Breast epithelium (tissue), 4 donors: ENCODE measurements at places on chromosomes 11 and 22. TPM values are rescaled to one million over a fixed set of nuclear protein-coding genes. Genes with fewer than 3 reads are reported as not detected.

DNA sequence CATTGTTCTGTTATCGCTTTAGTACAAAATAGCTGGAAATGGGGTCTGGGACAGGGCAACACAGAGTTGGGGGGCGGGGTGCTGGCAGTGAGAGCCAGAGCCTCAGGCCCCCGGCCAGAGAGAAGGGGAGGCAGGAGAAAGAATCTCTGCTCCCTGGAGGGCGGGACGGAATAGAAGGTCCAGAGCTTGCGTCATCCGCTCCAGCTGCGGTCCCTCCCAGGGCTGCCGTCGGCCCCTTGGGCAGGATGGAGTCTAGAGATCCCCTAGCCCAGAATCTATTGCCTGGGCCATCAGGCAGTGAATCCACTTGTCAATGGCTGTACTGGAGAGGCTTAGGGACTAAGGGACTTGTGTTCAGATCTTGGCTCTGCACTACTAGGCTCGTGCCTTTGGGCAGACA is 5.0 kb downstream of the TP53I11 start:
- no peak overlapping the region for H3K27ac ChIP-seq
- H3K36me3 ChIP-seq, result no peaks in the 10 kb centered on the region
- H3K4me1 ChIP-seq, result peaks cover 8% of the 10 kb centered on the region
- no peak overlapping the region for H3K4me3 ChIP-seq

DNA sequence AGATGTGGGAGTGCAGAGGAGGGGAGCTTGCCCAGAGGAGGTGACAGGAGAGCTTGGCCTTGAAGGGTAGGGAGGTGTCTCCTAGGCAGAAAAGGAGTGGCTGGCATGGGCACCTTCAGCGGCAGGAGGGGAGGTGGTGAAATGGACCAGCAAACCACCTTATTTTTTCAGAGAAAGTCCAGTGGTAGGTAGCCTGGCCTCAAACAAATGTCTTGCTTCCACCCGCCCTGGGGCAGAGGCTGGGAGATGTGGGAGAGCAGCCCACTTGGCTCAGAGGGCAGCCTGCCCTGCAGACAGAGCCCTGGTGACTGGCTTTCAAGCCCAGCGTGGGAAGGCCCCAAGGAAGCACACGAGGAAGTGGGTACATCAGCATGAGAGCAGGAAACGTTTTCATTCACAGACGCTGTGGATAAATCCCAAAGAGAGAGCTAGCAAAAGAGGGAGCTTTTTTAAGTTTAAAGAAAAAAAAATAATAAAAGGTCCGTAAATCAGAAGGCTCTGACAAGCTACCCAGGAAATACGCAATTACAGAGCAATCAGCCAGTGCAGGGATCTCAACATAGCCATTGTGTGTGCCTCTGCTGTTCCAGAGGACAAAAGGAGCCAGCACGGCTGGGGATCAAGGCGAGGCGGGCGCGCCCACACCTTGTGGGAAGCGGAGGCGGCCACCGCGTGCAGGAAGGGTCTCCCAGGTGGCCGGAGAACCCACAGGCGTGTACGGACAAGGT is 238.7 kb upstream of the PLET1 start:
- no peak for DNase-seq
- H3K36me3 ChIP-seq, result no peaks in the 10 kb centered on the region
- H3K27me3 ChIP-seq, result no peaks in the 10 kb centered on the region
- no peak overlapping the region for H3K27ac ChIP-seq

DNA sequence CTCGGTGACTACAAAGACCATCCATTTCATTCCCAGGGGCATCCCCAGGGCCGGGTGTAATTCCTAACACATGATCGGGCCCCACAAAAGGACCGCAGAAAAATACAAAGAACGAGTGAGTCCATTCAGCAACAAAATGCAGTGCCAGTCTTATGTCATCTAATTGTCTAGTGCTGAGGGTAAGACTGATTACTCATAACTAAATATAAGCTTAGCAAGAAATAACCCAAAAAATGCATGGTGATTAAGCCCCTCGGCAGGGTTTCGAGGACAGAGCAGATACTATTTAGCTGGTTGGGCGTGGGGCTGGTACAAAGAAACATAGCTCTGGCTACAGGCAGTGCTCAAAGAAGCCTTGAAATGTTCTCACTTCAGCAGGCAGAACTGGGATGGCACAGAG is 1078.9 kb downstream of the OPCML start:
- no peaks in the 10 kb centered on the region for H3K4me1 ChIP-seq
- H3K27me3 ChIP-seq, result no peaks in the 10 kb centered on the region
- no peak for DNase-seq
- H3K27ac ChIP-seq, result no peak overlapping the region

- no peaks in the 10 kb centered on the region for H3K4me1 ChIP-seq
- H3K4me3 ChIP-seq, result no peak overlapping the region
Observed at GRCh38 chr11:122258446-122259194, 142.6 kb upstream of the BLID start.

DNA sequence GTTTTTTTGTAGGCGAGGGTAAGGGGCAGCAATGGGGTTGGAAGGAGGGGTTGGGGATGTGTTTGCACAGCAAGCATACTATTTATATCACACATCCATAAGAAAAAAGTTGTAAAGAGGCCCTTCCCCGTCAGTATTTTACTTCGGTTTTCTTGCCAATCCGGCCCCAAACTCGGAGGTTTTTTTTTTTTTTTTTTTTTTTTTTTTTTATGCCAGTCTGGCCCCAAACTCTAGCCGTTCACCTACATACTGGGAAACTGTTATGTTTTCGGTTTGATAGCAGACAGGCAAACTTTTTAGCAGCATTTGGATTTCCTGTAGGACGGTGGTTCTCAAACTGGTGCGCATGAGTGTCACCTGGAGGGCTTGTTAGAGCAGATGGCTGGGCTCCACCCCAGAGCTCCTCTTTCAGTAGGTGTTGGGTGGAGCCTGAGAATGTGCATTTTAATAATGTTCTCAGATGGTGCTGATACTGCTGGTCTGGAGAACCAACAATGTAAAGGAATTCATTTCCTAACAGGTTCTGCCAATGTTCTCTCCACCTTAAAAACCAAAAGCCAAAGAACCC is 76.5 kb upstream of the ZBED5 start:
- no peaks in the 10 kb centered on the region for H3K4me1 ChIP-seq
- H3K4me3 ChIP-seq, result peak overlapping the region; percentile 32
- DNase-seq, result no peak
- H3K27ac ChIP-seq, result peak overlapping the region; percentile 81
- H3K36me3 ChIP-seq, result no peaks in the 10 kb centered on the region

PRR33 gene
- total RNA-seq, result not detected

DNA sequence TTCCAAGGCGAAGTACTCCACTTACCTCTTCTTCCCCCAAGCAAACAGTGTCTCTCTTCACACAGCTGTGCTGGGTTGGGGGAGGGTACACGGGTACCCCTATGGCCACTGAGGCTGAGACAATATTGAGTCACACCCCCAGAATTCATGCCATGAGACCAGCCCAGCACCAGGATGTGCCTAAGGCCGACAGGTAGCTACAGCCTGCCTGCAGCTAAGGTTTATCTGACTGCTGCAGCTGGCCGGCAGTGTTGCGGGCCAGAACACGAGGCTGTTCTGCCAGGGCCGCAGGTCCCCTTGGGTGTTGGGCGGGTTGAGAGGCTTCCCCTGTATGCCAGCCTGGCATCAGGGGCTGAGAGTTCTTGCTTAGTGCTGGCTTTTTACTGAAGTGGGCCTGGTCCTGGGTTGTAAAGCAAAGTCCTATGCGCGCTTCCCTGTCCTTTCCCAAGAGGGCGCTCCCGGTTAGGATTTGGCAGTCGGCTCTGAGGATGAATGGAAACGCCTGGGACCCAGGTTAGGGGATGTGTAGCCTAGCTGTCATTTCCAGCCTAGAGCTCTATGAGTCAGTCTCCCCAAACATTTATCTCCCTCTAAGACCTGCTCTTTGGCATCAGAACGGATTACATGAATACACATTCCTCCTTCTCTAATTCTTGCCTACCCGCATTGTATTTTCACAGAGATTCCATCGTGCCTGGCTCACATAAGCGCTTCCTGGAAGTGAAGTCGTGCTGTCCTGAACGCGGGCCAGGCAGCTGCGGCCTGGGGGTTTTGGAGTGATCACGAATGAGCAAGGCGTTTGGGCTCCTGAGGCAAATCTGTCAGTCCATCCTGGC is 7.1 kb downstream of the USP18 start:
- peaks cover 11% of the 10 kb centered on the region for H3K4me1 ChIP-seq
- peak; percentile 59 for DNase-seq
- H3K36me3 ChIP-seq, result no peaks in the 10 kb centered on the region

DNA sequence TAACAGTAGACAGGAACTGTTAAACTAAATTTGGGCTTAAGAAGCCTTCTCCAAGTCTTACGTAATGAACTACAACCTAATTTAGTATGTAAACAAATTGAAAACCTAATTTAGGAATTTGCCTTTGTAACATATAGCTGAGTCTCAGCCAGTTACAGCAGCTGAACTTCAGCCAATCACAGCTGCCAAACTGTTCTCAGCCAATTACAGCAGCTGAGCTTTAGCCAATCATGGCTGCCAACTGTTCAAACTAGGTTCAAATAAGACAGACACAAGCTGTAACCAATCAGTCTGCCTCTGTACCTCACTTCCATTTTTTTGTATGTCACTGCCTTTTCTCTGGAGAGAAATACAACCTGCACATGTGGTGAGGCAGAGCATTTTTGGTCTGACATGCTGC is 95.0 kb upstream of the CD44 start:
- H3K36me3 ChIP-seq, result no peaks in the 10 kb centered on the region
- H3K27ac ChIP-seq, result no peak overlapping the region
- no peak for DNase-seq
- H3K4me1 ChIP-seq, result no peaks in the 10 kb centered on the region
- H3K27me3 ChIP-seq, result no peaks in the 10 kb centered on the region
- H3K4me3 ChIP-seq, result no peak overlapping the region

NNMT gene
- 1,078 TPM for total RNA-seq

DNA sequence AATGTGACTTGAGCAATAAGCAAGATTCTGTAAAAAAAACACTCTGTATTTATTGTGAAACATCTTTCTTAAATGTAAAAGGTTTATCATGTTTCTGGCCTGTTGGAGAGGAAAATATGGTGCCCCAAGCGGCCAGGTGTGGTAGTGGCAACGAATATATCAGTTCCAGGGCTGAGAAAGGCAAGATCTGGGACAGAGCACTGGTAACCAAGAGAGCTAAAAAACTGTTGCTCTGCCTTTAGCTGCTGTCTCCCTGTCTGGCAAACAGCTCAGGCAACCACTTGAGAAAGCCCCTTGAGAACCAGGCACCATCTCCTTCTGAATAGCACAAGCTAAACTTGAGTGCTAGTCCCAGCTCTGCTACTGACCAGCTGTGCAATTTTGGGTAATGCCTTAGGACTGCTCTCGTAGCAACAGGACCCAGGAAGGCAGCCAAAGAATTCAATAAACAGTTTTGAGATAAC is 129.9 kb downstream of the KCNC1 start:
- no peak overlapping the region for H3K4me3 ChIP-seq
- no peaks in the 10 kb centered on the region for H3K36me3 ChIP-seq
- H3K27me3 ChIP-seq, result no peaks in the 10 kb centered on the region

MMP13 gene
- not detected for total RNA-seq

DNA sequence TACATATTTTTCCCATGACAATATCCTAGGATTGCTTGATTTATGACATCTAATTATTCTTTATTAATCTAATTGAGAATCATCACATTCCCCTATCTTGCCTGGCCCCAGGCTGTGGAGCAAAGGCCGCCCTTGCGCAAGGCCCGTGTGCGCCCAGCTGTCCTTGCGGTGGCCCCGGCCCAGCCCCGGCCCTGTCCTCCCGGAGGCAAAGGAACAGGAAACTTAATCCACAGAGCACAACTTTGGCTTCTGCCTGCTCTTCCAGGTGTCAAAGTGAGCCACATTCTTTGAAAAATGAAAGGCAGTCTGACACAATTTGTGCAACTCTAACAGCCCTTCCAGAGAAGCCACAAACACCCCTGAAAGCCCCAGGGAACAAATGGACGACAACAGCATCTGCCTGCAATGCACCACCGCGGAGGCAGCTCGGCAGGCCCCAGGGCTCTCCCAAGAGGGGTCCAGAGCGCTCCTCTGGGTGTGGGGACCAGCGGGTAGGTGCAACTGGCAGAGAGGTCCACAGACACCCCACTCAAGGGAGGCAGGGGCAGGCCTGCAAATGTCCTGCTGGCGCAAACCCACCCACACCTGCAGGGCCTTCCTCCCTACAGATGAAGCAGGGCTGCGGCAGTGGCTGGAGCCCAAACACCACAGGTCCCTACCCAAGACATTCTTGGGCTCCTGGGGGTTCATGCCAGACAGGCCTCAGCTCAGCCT is 30.3 kb downstream of the GNB1L start:
- peaks cover 22% of the 10 kb centered on the region for H3K4me1 ChIP-seq
- H3K4me3 ChIP-seq, result no peak overlapping the region

OR8G5 gene
- total RNA-seq, result not detected

DNA sequence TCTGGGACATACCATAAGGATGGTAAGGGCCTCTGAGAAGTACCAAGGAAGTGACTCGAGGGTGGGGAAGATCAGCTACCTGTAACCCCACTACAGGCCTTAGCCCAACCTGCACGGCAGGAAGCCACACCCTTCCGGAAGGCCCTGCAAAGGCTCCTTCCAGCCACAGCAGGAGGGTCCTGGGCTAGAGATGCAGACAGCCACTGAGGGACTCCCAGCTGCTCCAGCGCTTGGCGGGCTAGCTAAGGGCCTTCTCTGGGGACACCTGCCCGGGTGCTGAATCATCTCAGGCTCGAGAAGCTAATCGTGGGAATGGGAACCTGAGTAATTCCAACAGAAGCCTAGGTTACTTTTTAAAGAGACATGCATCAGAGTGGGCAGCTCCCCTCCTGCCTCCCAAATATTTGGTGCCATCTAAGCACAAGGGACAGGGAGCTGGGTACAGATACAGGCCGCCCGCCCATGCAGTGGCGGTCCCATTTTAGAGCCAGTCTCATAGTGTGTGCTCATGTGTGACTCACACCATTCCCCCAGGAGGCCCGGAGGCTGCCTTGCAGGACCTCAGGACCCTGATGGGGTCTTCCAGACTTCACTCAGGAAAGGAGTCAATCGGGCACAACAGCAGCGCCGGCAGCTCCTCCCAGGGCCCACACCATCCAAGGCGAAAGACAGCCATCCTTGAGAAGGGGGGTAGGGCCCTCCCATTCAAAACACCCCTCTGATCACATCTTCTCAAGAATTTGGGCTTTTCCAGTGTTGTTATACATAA is 8.0 kb downstream of the MYH9 start:
- peaks cover 3% of the 10 kb centered on the region for H3K4me1 ChIP-seq
- H3K27me3 ChIP-seq, result no peaks in the 10 kb centered on the region
- no peak for DNase-seq

PHOX2A gene
- not detected for total RNA-seq

DNA sequence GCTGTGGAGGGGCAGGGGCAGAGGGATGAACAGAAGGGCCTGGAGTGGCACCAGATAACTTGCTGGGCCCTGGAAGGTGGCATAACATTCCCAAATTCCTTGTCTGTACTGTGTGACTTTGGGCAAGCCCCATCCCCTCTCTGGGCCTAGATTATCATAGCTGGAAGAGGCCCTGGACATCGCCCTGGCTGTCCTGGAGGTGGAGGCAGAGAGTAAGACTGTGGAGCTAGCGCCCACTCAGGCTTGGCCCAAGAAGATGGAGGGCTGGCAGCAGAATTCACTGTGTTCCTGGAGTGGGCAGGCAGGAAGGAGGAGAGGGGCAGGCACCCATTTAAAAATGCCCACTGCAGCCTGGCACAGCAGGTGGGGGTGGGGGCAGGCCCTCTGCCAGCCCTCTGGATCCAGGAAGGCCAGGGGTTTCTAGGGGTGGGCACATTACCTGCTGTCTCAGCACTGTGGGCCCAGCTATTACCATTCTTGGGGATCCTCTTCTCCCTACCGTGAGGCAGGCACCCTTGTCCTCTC is 22.6 kb downstream of the ARHGEF17 start:
- H3K4me3 ChIP-seq, result no peak overlapping the region
- H3K36me3 ChIP-seq, result no peaks in the 10 kb centered on the region
- no peak for DNase-seq
- no peaks in the 10 kb centered on the region for H3K27me3 ChIP-seq

OR51B5 gene
- total RNA-seq, result 1.0 TPM

GRCh38 chr11:95451682-95452081 is 220.7 kb upstream of the SESN3 start:
- no peak overlapping the region for H3K27ac ChIP-seq
- no peak for DNase-seq
- H3K36me3 ChIP-seq, result no peaks in the 10 kb centered on the region
- no peaks in the 10 kb centered on the region for H3K27me3 ChIP-seq
- H3K4me1 ChIP-seq, result peaks cover 9% of the 10 kb centered on the region
